GM20000 (cell line): ENCODE measurements at places on chromosomes 11 and 22.

DNA sequence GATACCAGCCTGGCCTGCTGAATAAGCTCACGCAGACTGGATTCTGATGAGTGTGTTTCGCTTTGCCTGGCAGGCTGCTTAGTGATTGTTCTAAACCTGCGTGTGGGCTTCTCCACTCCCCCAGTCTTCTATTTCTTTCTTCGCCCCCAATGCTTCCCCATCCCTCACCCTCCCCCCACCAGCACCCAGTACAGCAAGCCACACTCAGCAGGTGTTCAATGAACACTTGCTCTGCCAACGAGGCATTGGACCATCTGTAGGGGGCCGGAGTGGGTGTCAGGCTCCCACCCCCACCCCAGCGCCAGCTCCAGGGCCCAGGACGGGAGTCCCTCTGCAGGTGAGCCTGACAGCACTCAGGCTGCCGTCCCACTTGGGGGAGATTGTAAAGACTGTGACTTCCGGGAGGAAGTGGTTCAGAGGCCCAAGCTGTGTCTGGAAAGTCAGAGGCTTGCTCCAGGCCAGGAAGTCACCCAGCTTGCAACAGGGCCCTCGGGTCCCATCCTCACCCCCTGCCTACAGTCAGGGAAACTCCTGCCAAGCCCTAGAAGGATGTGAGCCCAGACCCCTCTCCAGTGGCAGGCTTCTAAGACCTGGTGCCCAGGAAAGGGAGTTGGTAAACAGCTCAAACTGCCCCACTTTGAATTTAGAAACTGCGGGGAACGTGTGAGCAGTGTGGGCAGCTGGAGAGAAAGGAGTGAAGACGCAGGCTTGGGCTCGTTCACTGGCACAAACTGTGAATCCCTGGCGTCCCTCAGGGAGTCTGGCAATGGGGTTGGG lies 66.3 kb upstream of the PRDM11 start:
- DNase-seq, result peak; percentile 49

- peak; percentile 21 for DNase-seq
Measured at GRCh38 chr11:16612566-16613261, 125.7 kb upstream of the C11orf58 start.

DNA sequence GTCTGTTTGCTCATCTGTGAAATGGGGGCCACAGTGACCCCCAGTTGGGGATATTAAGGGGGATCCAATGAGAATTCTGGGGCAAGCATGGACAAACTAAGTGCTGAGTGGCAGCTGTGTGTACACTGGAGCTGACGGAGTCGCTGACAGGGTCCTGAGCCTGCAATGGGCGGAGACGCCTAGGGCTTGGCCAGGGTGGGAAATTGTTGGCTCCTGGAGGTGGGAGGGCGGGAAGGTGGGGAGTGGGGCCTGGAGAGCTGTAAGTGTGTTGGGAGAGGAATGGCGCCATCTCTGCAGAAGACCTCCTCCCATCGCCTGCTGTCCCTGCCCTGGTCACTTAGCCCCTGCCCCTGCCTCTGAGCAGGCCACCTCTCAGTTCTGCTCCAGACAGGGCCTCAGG lies 7.3 kb downstream of the CACNA1I start:
- DNase-seq, result no peak

DNA sequence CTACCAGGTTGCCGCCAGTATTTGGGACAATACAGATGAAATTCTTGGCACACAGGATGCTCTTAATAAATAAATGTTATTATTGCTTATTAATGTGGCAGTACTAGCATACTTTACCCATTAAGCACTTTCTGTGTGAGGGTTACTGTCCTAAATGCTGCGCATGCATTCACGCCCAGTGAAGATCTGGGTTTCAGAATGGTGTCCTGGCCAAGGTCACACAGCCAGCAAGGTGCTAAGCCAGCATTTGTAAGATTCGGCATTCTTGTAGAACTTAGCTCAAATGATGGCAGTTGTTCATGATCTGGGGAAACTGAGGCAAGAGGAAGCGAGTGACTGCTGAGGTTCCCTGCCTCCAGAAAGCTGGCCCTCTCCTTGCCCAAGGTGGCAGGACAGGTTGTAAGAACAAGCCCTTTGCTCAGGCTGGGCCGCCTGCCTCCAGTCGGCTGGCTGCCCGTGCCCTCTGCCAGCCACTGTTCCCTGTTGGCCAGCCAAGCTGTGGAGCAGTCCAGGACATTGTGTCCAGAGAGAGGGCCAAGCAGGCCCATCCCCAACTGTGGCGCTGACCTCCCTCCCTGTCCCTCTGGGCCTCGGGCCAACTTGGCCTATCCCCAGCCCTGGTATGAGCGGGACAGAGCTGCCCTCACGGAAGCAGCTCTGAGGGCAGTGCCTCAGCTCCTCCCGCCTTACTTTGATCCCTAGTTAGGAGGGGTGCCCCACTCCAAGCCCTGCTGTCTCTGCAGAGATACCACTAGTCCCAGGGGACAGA lies 28.8 kb downstream of the TOB2 start:
- DNase-seq, result no peak

DNA sequence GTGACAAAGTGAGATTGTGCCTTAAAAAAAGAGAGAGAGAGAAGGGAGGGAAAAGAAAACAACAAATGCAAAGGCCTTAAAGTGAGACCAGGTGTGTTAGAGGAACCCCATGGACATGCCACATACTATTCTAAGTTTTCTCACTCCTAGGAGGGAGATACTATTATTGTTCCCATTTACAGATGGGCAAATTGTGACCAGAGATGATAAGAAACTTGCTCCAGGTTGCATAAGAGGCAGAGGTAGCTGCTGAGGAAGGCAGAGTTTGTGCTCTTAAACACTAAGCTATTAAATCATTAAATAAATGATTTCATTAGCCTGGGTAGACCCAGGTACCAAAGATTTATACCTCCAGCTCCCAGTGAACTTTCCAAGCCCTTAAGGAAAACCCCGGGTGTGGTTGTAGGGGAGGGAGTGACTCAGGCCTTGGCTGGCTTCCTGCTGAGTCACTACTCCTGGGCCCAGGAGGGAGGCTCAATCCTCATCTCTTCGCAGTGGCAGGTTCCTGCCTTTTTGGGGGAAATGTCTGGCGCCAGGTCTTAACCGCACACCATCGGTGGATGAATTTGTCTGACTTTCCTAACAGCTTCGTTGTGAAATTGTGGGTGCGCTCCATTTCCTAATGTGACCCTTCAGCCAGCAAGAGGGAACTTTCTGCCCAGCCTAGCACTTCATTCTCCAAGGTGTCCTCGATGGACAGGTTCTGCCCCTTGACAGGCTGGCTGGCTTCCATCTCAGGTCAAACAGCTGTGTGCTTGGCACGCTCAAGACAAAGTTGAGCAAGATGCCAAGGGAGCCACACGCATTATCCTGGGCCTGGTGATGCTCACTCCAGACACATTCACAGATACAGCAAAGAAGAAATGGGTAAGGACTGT lies 33.4 kb upstream of the PTPRJ start:
- no peak for DNase-seq

- DNase-seq, result peak; percentile 46
Measured at GRCh38 chr22:19429950-19430889, 1.3 kb downstream of the HIRA start.

DNA sequence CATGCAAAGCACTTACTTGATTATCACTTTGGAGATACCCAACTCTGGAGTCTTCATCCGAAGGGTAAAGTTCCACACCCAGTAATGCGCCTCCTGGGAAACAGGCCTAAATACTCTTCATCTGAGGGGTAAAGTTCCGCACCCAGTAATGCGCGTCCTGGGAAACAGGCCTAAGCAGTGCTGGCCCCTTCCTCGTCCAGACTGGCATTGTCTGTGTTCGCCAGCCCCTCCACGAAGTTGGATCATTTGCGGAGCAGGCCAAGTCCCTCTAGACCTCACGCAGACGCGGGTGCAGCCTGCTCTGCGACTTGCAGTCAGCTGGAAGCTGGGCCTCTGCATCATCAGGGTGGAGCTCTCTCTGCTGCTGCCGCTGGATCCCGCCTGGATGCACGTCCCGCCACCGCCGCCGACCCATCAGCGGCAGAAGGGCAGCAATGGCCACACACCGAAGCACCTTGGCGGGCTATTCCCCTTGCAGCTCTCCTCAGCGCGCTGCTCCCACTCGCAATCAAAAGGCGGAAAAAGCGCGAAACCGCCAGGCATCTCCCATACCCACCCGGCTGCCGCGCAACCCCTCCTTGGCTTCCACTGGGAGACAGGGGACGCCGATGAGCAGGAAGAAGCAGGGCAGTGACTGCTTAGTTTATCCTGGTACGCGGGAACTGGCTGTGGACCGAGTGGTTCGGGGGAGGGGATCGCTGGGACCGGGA lies 34.1 kb upstream of the GLYATL1 start:
- no peak for DNase-seq

- peak; percentile 52 for DNase-seq
Measured at GRCh38 chr11:117443266-117444186, 115.9 kb downstream of the CEP164 start.

DNA sequence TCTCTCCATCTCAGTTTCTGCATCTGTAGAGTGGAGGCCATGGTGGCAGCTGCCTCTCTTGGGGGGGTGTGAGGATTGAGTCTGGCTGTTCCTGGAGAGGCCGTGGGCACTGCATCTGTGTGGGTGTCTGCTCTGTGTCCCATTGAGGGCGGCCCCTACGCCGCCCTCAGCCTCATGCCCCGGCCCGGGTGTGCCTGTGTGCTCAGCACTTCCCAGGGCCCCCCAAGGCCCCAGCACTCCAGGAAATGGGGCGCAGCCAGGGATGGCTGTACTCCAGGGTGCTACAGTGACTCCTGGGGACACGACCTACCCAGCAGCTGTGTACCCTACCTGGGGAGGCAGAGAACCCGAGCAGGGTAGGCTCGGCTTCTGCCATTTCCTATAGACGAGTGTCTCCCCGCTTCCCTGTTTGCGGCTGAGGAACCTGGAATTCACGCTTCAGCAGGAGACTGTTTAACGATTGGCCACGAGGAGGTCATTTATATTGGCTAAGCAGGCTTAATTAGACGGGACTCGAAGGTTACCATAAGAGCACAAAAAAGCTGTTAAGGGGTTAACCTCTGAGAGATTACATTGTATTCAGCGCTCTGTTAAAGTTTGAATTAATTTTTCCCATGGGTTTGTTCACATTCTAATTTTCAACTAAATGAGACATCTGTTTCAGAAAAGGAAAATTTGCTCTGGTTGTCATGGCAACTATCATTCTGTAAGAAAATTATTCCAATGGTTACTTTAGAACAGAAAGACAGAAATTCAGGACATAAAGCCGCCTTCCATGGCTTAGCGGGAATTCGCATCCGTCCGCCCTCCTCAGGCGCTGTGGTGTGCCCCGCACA lies 76.4 kb downstream of the MPPED1 start:
- DNase-seq, result no peak
